Omental fat pad (tissue), 4 donors: ENCODE measurements at places on chromosomes 16 and 17. TPM values are rescaled to one million over a fixed set of nuclear protein-coding genes. Genes with fewer than 3 reads are reported as not detected.

The TBC1D3 gene
- not detected for total RNA-seq

The SOX9 gene
- total RNA-seq = 7.9 TPM

The PERCC1 gene
- total RNA-seq = not detected

The TVP23A gene
- 1.5 TPM for total RNA-seq

The ERCC4 gene
- 6.7 TPM for total RNA-seq

The UBTF gene
- 60.2 TPM for total RNA-seq

The CCL16 gene
- total RNA-seq = not detected

The KRTAP4-6 gene
- not detected for total RNA-seq

The TMEM235 gene
- total RNA-seq = not detected
